ENCODE measurements at places on chromosomes 3 and 15. TPM values are rescaled to one million over a fixed set of nuclear protein-coding genes. Genes with fewer than 3 reads are reported as not detected.

SGO1 gene
- polyA plus RNA-seq, result 9.7 TPM

- DNase-seq, result no peak
These were observed 36.2 kb downstream of the CDCP1 start for GRCh38 chr3:45109771-45110508.

GRCh38 chr3:40366203-40367162 is 20.5 kb upstream of the ENTPD3 start:
- no peak for DNase-seq

GRCh38 chr3:127254033-127254644 is 33.7 kb downstream of the PRR20G start:
- DNase-seq, result no peak

- DNase-seq, result no peak
These were observed 32.9 kb upstream of the CRTC3 start for GRCh38 chr15:90496791-90497190.

OXTR gene
- 1.5 TPM for polyA plus RNA-seq

DNA sequence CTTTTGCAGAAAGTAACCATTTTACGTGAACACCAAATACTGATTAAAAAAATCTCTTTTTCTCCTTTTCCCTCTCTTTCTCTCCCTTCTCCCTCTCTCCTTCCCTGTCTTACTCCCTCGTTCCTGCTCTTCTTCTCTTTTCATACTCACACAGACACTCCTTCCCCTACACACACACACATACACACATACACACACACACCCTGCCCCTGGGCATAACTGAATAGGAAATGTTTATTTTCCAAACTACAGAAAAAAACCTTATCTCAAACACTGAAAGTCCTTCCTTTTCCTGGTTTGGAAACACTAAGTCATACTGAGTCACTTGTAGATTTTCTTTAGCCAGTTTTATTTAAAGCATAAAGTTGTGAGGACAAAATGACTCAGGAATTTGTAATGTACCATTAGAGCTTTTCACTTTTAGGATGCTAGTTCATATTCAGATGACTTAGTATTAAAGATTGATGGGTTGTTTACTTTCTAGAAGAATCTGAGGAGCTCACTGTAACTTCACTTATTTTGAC is 62.4 kb downstream of the MBNL1 start:
- DNase-seq, result no peak

TMEM40 gene
- 1.1 TPM for polyA plus RNA-seq

DNA sequence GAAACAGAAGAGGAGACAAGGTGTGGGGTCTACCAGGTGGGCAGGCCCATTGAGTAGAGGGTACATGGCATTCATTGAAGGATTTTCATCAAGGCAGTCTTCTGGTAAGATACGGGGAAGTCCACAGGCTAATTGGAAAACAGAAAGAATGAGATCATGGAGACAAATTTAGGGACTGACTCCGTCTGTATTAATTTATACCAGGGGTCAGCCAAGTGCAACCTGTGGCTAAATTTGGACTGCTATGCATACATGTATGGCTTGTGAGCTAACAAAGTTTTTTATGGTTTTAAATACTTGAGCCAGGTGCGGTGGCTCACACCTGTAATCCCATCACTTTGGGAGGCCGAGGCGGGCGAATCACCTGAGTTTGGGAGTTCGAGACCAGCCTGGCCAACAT is 21.1 kb upstream of the SNRPN start:
- DNase-seq, result no peak

- DNase-seq, result no peak
These were observed 705.3 kb downstream of the NLGN1 start for GRCh38 chr3:174102866-174103265.

HDC gene
- 0.75 TPM for polyA plus RNA-seq

Measured in left lung (tissue), 14 donors.